Cerebellar cortex (tissue), 1 donor: ENCODE measurements at places on chromosomes 5 and 9.

- DNase-seq: no peak
Observed at GRCh38 chr5:56054666-56055065, 59.9 kb upstream of the IL6ST start.

DNA sequence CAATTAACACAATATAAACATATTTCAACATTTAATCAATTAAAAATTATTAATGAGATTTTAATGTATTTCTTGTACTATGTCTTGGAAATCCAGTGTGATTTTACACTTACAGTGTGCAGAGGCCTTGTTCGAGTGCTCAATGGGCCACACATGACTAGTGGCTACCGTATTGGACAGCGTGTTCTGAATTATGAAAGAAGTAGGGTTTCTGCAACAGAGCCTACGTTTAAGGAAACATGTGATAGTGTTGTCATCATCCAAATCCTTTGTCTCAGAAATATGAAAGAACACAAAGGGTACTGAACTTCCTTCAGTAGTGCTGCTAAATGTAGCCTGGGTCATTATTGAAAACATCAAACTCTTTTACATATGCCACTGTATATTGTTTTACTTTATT is 29.5 kb downstream of the NPR3 start:
- DNase-seq: no peak

DNA sequence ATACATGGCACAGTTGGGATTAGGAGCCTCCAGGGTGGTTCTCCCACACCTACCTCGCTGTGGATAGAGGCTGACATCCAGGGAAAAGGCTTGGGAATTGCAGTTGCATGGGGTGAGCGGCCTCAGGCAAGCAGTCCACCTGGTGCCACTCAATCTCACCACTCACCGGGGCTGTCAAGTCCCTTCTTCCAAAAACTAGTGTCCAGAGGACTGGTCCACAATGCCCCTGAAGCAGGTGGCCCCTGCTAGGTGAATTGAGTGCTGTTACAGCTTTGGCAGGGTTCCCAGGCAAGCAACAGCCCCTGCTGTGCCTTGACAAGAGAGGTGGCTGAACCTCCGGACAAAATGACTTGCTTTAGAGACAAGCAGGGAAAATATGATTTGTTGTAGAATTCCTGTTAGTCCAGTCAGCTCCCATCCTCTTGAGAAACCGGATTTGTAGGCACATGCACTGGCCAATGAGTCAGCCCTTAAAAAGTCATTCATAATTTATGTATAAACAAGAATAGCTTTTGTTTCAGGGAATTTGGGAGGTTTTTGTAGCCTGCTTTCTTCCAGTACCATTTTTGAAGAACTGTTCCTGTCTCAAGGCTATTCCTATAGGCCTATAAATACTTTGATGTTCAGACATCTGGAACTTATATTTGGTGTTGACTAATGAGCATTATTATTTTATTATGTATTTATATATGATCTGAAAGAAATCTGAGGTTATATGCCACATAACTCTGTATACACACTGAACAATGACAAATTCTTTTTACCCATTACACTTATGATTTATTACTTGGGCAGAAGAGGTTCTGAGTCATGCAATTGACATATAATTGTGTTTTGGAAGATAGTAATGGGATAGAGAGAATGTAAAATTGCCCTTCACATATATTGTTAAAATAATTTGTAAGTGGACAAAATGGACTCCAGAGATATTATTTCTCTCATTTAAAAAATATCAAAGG is 411.1 kb downstream of the ACTL7B start:
- DNase-seq: no peak

GRCh38 chr5:6442333-6442732 is 6.3 kb upstream of the UBE2QL1 start:
- DNase-seq: no peak

DNA sequence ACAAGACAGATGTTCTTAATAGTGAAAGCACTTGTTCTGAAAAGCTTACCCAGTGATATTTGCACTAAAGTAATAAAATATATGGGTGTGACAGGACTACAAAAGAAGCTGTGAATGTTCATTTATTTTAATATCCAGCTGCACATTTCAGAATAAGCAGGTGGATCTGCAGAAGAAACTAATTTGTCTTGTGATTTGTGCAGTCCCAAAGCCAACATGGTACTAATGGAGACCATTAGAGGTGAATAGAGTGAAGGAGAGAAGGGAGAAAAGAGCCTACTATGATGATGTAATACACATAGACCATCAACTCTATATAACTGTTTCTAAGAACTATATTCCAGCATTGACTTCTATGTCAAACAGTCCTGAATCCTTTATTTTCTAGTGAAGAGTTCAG is 362.8 kb downstream of the ISL1 start:
- no peak for DNase-seq

- DNase-seq: no peak
Observed at GRCh38 chr5:132202711-132203463, 24.8 kb downstream of the P4HA2 start.

DNA sequence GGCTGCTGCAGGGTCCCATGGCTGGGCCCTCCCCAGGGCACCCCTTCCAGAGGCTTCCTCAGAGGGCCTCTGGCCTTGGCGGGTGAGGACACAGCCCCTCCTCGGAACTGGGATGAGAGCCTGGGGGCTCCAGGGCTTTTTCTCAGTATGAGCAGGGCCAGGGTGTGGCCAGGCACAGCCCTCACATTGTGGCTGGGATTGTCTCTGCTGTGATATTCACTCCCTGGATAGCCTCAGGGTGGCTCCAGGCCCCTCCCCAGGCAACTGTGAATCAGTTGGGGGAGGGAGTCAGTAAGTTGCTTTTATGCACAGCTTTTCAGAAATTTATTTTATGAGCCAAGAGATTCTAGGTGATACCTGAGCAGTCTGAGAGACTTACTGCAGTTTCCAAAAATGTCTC is 135.7 kb downstream of the CACNA1B start:
- DNase-seq: no peak

GRCh38 chr5:132451387-132451786 is 39.2 kb downstream of the IRF1 start:
- DNase-seq: no peak

DNA sequence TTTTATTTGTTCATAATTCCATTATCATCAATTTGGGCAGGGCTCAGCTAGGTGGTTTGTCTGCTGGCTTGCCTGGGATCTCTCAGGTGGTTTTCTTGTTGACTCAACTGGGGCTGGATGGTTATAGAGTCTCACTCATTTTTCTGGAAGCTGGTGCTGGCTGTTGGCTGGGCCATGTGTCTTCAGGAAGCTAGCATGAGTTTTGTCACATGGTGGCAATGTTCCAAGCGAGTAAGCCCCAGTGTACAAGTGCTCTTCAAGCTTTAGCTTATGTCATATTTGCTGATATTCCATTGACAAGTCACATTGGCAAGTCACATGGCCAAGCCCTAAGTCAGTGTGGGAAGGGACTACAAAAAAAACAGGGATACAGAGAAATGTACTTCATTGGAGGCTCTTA is 2.3 kb upstream of the RASEF start:
- no peak for DNase-seq

DNA sequence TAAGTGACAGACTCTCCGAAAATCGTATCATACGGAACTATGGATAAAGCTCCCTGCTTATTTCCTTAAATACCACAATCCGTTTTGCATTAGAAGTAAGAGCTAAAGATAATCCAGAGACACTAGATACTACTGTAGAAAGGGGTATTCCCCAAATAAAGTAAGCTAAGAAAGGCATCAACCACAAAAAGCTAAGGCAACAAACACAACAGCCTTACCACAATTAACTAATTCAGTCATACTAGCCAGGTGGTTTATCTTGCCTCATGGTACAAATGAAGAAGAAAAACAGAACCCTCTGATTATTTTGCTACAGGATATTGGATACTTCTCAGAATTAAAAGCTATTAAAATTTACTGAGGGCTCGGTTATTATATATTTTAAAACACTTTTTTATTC is 14.1 kb downstream of the ERP44 start:
- no peak for DNase-seq
